ENCODE measurements at places on chromosomes 3 and 15. TPM values are rescaled to one million over a fixed set of nuclear protein-coding genes. Genes with fewer than 3 reads are reported as not detected.

DNA sequence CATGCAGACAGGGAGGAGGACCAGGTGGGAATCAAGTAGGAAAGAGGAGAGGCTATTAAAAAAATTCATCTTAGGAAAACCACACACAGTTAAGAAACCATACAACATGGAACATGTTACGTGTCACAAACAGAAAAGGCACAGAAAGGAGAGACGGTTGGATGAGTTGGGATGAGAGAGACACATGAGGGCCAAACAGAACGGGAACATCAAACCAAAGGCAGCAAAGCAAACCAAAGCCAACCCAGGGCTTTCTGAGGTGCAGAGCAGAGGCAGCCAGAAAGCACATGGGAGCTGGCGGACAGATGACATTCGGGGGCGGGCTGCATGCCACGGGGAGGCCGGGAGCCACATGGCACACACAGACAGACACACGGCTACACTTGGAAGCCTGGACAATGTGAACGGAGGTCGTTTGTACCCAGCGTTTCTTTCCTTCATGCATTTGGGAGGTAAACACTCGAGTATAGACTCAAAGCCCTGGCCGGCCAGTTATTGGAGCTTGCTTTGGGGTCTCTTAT lies 8.6 kb upstream of the SEC13 start:
- no peaks in the 10 kb centered on the region for H3K4me1 ChIP-seq
- H3K27me3 ChIP-seq = peaks cover 33% of the 10 kb centered on the region
- H3K36me3 ChIP-seq = no peaks in the 10 kb centered on the region

Gene TRMT10C
- total RNA-seq = 54.3 TPM

DNA sequence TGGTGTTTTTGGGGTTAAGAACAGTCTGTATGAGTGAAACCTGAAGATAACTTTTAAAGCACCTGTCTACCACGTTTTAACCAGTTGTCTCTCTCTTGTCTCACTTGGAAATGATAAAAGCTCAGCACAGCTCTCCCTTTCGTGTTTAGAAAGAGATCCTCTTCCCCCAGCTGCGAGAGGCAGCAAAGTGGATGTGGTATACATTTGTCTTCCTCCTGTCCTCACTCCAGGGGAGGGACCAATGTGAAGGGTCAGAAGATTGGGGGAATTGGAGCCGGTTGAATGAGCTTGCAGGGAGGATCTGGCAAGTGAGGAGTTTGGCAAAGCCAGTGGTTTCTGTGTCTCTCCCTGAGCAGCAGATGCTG lies 14.6 kb downstream of the SMAD6 start:
- peaks cover 4% of the 10 kb centered on the region for H3K27me3 ChIP-seq
- H3K4me1 ChIP-seq = no peaks in the 10 kb centered on the region
- no peaks in the 10 kb centered on the region for H3K36me3 ChIP-seq
- no peak overlapping the region for H3K4me3 ChIP-seq

Gene CDCP1
- 5.8 TPM for total RNA-seq

DNA sequence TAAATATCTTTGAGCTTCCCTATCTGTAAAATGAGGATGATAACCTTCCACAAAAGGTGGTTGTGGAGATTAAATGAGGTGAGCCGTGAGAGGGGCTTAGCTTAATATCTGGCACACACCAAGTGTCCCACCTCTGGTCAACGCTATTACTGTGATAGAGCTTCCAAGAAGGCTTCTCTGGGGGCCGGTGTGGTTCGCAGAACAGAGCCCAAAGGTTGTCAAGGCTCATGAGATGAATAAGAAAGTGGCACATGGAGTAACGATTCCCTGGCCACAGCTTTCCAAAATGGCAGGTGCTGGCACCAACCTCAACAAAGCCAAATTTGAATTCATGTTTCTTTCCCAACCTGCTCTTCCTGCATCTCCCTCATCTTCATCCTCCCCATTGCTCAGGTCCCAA lies 10.4 kb downstream of the KY start:
- H3K27me3 ChIP-seq = no peaks in the 10 kb centered on the region
- H3K27ac ChIP-seq = no peak overlapping the region
- no peaks in the 10 kb centered on the region for H3K4me1 ChIP-seq
- no peaks in the 10 kb centered on the region for H3K36me3 ChIP-seq

DNA sequence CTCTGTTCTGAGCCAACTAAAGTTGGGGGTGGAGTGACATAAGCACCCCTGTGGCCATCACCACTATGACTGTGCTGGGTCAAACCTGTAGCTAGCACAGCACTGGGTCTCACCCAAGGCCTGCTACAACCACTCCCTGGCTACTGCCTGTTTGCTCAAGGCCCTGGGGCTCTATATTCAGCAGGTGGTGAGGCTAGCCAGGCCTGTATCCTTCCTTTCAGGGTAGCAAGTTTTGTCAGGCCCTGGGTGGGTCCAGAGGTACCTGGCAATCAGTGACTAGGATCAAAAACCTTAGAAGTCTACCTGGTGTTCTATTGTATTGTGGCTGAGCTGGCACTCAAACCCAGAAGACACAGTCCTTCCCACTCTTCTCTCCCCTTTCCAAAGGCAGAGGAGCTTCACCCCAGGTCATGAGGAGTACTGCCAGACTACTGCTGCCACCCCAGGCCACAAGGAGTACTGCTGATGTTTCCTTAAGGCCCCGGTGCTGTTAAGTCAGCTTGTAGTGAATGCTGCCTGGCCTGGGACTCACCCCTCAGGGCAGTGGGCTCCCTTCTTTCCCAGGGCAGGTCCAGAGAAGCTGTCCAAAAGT lies 170.8 kb downstream of the IGSF11 start:
- no peak overlapping the region for H3K27ac ChIP-seq
- H3K4me1 ChIP-seq = no peaks in the 10 kb centered on the region
- H3K4me3 ChIP-seq = no peak overlapping the region
- peak; percentile 37 for DNase-seq
- no peaks in the 10 kb centered on the region for H3K36me3 ChIP-seq

Gene ACTC1
- not detected for total RNA-seq

DNA sequence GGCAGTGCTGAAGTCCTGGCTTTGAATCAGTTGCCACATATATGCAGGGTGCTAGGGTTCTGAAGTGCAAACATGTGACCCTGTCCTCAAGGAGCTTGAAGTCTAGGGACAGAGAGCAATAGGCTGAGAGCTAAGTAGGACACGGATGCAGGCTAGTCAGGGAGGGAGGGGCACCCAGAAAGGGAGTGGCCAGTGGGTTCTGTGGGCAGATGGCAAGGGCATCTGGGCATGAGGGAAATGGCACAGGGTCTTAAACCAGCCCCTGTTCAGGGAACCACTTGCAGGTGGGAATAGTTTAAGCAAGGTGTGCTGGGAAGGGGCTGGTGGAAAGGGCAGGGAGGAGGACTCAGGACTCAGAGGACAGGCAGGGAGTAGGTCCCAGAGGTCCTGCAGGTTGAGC lies 46.4 kb upstream of the EPHB1 start:
- H3K4me1 ChIP-seq = no peaks in the 10 kb centered on the region
- H3K4me3 ChIP-seq = no peak overlapping the region
- DNase-seq = no peak

Gene LTF
- not detected for total RNA-seq

Gene IMPG2
- 0.12 TPM for total RNA-seq

Gene PRKCI
- 32.3 TPM for total RNA-seq

GRCh38 chr15:31458596-31459399 lies 132.2 kb downstream of the KLF13 start:
- H3K4me3 ChIP-seq = peak overlapping the region; percentile 70
- peaks cover 45% of the 10 kb centered on the region for H3K4me1 ChIP-seq
- peaks cover 4% of the 10 kb centered on the region for H3K36me3 ChIP-seq
- no peaks in the 10 kb centered on the region for H3K27me3 ChIP-seq

GRCh38 chr3:4778119-4778518 lies 201.1 kb upstream of the BHLHE40 start:
- H3K4me1 ChIP-seq = peaks cover 38% of the 10 kb centered on the region
- H3K27ac ChIP-seq = no peak overlapping the region
- H3K27me3 ChIP-seq = no peaks in the 10 kb centered on the region
- DNase-seq = no peak
- peaks cover 44% of the 10 kb centered on the region for H3K36me3 ChIP-seq

GRCh38 chr15:22989576-22990477 lies 9.7 kb upstream of the CYFIP1 start:
- DNase-seq = no peak
- no peak overlapping the region for H3K4me3 ChIP-seq
